ENCODE measurements at places on chromosomes 5 and 9.

- no peak for DNase-seq
Observed at GRCh38 chr5:128537221-128537999, 635 bp downstream of the FBN2 start.

- no peak for DNase-seq
Observed at GRCh38 chr9:127854184-127854806, at the start of gene ENG. ENG (minus strand) TSS chr9:127854658; CDS start chr9:127854355, 303 bp downstream.

DNA sequence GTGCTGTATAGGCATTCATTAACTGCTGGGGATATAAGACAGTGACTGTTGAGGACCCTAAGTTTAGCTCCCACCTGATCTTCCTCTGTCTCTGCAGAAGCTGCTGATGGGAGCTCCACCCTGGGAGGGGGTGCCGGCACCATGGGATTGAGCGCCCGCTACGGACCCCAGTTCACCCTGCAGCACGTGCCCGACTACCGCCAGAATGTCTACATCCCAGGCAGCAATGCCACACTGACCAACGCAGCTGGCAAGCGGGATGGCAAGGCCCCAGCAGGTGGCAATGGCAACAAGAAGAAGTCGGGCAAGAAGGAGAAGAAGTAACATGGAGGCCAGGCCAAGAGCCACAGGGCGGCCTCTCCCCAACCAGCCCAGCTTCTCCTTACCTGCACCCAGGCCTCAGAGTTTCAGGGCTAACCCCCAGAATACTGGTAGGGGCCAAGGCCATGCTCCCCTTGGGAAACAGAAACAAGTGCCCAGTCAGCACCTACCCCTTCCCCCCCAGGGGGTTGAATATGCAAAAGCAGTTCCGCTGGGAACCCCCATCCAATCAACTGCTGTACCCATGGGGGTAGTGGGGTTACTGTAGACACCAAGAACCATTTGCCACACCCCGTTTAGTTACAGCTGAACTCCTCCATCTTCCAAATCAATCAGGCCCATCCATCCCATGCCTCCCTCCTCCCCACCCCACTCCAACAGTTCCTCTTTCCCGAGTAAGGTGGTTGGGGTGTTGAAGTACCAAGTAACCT, 22.1 kb downstream of the PCDHGC5 start:
- no peak for DNase-seq

DNA sequence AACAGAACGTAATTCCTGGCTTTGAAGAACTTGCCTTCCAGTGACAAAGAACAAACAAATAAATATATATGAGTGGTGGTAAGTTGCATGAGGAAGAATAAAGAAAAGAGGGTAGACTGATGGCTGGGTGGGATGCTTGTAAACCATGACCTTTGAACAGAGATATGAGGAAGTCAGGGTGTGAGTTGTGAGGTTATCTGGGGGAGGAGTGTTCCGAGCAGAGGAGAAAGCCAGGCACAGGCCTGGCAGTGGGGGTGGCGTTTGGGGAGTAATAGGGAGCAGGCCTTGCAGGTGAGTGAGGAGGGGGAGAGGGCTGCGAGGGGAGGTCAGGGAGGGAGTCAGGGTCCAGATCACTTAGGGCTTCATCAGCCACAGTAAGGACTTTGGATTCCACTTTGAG, 213.4 kb downstream of the PTTG1 start:
- DNase-seq = no peak

DNA sequence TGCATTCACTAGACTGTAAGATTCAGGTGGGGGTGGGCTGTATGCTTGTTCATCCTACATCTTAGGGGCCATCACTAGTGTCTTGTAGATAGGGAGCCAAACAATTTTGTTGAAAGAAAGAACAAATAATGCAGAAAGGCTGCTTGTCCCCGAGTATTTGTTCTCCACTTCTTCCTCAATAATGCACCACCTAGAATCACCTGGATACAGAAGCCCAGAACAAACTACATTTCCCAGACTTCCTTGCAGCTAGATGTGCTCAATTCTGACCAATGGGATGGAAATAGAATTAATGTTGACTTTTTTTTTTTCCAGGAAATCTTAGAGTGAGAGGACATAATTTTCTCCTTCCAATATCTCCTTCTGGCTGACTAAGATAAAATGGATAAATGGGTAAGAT, 38.9 kb upstream of the TNFSF8 start:
- no peak for DNase-seq

DNA sequence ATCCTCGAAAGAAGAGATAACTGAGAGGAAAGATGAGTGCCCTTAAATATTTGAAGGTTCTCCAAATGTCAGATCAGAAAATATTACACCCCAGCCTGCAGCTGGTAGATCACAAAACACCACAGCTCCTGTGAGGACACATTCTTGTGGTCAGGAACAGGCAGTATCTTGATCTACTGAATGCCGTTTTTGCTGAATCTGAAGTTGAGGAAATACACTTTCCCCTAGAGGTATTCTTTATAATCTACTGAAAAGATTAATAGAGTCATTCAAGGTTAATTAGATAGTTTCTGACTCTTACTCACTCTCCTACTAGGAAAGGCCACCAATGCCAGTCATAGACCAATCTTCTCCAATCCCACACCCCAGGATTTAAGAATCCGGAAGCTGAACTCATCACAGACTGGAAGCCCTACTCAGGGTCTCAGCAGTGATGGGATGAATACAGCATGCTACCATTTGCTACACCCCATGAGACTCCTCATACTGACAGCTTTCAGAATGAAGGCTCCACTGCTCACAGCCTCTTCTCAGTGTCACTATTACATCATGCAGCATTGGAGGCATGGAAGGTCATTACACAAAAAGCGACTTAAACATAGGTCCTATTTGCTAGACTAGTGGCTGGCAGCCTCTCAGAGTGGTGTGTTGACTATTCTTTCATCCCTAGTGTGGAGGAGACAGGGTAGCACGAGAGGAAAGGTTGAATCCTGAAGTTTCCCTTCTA, 143.9 kb upstream of the SLC1A3 start:
- DNase-seq = no peak

DNA sequence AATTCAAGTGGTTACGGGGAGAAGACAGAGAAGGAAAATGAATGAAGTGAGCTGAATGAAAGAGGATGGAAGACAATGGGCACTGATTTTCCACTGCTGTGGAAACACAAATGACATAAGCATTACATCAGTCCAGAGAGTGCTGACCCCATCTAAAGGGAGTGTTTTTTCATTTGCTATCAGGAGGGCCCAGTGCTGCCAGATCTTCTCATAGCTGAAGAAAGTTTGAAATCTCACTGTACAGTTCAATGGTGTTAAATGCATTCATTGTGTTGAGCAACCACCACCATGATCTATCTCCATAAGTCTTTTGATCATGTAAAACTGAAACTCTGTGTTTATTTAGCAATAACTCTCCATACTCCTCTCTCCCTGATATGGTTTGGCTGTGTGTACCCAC, 41.5 kb upstream of the STARD4 start:
- no peak for DNase-seq

DNA sequence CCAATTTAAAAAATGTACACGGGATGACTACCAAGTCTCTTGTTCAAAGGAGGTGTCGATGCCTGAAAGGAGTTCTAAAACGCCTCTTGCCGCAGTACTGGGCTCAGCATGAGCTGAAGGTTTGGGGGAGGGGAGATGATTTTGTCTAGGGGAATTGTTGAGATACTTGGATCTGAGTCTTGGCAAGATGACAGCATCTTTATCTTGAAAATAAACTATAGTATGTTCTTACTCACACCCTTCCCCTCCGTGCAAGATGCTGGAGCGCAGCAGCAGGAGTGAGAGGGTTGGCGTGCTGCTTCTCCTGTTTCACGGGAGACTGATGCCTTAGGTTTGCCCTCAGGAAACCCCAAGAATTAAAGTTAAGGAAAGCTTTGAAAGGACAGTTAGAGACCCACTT, 47.3 kb downstream of the FAM78A start:
- DNase-seq = no peak

GRCh38 chr9:94888775-94889174, 162.3 kb downstream of the AOPEP start:
- no peak for DNase-seq

DNA sequence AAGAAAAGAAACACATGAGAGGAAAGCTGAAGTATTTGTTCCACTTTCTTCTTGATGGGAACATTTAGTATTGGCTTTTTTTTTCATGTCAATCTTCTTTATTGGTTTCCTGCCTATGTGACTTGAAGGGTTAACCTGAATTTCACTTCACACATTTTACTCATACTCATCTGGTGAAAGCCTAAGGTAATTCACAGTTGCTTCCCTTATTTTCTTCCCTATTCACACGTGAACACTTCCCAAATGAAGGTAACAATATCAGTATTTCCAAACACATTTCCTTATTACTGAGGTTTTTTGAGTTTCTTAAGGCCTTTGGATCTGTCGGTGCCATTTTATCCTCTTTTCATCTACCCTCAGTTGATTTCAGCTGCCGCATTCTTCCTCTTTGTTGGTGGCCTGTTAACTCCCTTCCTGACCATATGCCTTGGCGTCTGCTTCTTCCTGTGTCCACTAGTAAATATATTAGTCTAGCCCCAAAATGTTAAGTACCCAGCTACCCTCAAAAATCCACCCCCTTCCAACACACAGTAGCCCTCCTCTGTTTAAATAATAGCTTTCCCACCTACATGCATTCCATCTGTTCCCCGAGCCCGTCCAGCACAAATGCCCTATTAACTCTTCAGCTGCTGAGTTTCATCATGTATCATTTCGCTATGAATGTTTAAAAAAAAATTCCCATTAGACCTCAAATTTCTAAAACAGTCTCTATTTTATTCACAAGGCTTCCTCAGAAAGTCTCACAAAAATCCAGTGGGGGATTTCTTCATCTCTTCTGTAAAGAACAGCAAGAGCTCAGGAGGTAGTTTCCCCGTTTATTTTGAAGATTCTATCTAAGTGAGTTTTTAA, 97.3 kb downstream of the USP20 start:
- no peak for DNase-seq

DNA sequence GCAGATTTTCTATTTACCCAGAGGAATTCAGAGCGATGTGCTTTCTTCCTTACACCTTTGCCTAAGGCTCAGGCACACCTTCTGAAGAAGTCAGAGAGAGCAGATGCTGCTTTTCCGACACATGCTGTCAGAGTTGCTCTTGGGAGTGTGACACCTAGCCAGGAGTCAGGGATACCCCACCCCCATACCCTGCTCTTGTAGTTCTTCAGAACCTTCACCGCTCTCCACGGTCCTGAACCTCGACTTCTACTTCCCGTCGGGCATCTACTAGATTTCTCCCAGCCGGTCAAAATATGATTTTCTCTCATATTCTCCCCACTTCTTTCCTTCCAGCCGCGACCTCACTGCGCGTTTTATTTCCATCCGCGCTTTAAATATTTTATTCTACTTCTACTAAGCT, 1.7 kb downstream of the GRIN3A start:
- DNase-seq = no peak

- DNase-seq = no peak
Observed at GRCh38 chr9:10032166-10032565, 580.6 kb downstream of the PTPRD start.

DNA sequence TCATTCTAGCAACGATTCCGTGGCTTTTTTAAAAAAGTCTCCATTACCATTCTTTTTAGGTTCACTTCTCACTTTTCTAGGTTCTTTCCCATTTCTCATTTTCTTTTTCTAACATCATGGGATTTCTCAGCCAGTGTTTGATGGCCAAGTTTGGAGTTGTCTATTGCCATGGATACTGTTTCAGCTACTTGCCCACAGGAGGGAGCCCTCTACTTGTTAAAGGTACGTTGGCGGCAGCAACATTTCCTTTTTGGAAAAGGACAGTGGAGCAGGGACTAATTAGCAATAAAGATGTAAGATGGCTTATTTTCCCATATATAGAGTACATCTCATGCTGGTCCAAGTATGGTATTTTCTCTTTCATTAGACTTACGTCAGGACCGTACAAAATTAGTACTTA, 2257.5 kb upstream of the C9orf72 start:
- DNase-seq = peak; percentile 39

- DNase-seq = no peak
Observed at GRCh38 chr5:131767891-131768290, 28.9 kb downstream of the FNIP1 start.

DNA sequence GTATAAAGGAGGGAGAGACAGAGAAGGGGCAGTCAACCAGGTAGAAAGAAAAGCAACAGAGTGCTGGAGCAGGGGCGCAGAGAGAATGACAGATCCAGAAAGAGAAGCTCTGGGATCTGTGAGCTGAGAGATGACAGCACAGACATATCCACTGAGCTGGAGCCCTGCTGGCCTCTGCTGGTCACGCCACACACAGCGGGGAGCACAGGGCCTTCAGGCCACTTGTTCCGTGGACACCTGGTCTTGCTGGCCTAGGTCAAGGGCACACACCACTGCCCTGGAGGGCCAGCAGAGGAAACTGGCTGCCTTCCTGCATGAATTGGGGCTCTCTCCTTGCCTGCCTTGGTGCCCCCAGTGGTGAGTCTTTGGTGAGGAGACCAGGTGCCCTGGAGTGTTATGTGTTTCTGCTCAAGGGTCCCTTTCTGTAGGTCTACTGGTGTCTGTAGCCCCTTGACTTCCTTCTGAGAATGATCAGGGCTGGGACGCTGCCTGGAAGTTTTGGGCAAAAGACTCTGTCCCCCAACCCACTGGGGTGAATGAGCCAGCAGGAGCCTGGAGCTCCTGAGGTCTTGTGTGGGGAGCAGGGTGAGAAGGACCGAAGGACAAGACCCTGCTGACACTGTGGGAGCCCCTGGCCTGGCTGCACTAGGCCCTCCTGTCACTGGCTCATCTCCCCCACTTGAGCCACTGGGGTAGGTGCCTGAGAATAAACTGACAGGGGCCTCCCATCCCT, 59.2 kb upstream of the ADAMTS2 start:
- DNase-seq = no peak

GRCh38 chr5:36685631-36686288, 79.4 kb downstream of the SLC1A3 start:
- DNase-seq = no peak

DNA sequence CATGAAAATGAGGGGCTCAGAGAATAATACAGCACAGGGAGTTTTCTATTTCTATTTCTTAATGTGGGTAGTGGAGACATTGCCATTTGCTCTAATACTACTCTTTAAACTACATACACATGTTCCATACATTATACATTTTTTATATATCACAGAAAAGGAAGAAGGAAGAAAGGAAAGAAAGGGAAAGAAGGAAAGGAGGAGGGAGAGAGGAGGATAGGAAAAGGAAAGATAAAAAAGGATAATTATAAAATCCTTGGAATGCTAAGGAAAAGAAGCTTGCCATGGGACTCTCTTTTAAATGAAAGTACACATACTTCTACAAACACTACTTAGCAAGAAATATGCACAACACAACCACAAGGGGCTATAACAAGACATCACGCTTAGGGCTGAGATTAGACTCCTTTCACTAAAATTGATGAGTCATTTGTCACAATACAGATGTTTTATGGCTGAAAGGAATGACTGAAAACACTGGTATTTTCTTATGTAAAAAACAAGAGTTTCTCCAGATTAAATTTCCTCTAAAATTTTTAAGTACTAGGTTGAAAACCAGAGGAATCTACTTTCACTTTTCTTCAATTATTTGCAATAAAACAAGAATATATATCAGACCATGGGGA, 219.8 kb downstream of the ARL15 start:
- no peak for DNase-seq

- DNase-seq = no peak
Observed at GRCh38 chr5:55636683-55637082, 75.4 kb downstream of the SLC38A9 start.

- peak; percentile 23 for DNase-seq
Observed at GRCh38 chr5:343461-344401, 22.2 kb downstream of the AHRR start.
